ENCODE measurements at places on chromosomes 2 and 18.

GRCh38 chr2:100239486-100240210 is 82.7 kb downstream of the LONRF2 start:
- no peak for DNase-seq

GRCh38 chr2:28102455-28102874 is 211.9 kb downstream of the BABAM2 start:
- DNase-seq = no peak

DNA sequence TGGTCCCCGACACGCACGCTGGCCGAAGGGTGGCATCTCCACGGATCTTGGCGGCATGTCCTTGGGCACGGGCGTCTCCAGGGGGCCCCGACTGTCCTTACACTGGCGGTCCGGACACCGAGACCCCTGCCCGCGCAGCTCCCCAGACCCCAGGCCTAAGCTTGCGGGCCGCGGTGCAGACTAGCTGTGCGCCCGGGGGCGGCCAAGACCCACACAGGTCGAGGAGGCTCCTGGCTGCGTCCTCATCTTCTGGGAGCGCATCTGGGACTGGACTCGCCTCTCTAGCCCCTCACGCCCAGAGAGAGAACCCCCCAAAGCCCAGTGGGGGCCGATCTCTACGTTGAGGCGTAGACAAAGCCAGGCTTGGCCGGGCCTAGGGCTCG is 475 bp upstream of the TWIST2 start:
- DNase-seq = no peak

GRCh38 chr2:174846218-174846617 is 81.9 kb upstream of the CHRNA1 start:
- no peak for DNase-seq

- DNase-seq = no peak
Observed at GRCh38 chr2:7116511-7116910, 199.3 kb downstream of the RNF144A start.

- DNase-seq = no peak
Observed at GRCh38 chr2:213806125-213806726, 522.0 kb downstream of the SPAG16 start.

- no peak for DNase-seq
Observed at GRCh38 chr2:183291436-183291835, 167.2 kb downstream of the NUP35 start.

- DNase-seq = no peak
Observed at GRCh38 chr2:74921236-74921736, 37.2 kb upstream of the POLE4 start.

- no peak for DNase-seq
Observed at GRCh38 chr2:169354244-169354643, 8.1 kb downstream of the LRP2 start.

DNA sequence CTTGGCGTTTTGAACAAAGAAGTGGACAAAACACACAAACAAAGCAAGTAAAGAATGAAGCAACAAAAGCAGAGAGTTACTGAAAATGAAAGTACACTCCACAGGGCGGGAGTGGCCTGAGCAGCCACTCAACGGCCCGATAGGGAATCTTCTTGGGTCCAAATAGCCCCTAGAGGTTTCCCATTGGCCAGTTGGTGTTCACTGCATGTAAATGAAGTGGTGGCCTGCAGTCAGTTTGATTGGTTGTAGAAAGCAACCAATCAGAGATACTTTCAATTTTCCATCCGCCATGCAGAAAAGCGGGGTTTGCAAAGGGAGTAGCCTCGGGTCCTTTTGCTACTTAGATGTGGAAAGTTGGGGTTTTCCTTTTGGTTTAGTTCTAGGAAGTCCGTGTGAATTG is 31.6 kb downstream of the CYBRD1 start:
- DNase-seq = no peak

DNA sequence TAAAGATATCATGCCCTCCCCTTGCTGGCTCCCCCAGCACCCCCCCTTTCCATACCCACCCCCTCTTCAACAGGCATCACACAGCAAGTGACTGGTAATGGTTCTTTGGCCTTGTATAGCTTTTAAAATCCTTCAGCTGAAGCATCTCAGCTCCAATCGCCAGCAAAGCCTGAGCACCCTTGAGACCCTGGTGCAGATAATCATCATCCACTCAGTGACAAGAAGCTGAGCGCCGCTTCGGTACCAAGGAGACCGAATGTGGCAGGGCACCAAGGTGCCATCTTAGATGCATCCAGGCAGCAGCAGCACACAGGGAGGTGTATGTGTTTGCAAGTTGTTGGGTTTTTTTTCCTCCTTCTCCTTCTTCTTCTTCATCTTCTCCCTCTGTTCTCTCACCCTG is 232.7 kb downstream of the BCL11A start:
- no peak for DNase-seq

DNA sequence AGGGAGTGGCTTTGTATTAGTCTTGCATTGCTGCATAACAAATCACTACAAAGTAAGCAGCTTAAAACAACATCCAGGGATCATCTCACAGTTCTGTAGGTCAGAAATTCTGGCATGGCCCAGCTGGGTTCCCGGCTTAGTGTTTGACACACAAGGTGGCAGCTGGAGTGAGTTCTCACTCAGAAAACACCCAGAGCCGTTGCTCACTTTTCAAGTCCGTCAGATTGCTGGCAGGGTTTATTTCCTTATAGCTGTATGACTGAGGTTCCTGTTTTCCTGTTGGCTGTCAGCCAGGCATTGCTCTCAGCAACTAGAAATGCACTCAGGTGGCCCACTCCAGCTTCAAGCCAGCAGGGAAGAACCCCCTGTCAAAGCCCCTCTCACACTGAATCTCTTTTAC is 324.1 kb downstream of the CCDC178 start:
- DNase-seq = no peak

GRCh38 chr2:118123561-118124232 is 35.4 kb downstream of the INSIG2 start:
- DNase-seq = no peak

- no peak for DNase-seq
Observed at GRCh38 chr2:96697476-96697875, 42.4 kb downstream of the LMAN2L start.

GRCh38 chr2:174078275-174078674 is 113.1 kb upstream of the SP3 start:
- DNase-seq = no peak

DNA sequence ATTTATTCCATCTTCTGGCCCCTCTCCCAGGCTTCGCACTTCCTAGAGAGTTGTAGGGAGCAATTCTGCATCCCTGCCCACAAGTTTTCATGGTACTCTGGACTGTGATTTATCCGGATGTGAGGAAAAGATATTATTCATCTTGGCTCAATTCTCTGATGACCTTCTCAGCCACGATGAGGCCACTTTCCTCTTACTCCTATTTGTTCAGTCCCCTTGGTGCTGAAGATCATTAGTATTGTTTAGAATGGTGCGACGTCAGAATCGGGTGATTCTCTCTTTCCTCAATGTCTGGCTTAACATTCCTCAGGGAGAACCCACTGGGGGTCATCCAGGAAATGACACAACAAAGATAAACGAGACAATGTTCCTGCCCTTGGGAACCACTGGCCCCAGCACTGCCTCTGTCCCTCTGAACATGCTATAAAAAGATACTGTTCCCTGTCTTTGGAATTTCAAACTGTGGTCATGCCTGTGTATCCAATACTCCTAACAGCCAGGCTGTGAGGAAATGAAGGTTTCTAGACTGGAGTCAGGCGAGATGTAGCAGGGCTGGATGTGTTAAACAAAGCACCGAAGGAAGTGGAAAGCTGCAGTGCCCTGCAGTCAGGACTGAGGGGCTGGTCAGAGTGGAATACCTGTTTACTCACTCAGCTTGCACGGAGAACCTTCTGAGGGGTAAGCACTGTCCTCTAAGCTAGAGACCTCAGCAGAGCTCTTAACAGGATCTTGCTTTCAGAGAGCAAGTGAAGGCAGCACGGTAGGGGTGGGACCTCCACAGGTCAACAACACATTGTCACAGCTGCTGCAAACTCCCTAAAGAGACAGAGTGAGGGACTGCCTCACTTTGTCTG is 12.9 kb upstream of the GLI2 start:
- DNase-seq = no peak

DNA sequence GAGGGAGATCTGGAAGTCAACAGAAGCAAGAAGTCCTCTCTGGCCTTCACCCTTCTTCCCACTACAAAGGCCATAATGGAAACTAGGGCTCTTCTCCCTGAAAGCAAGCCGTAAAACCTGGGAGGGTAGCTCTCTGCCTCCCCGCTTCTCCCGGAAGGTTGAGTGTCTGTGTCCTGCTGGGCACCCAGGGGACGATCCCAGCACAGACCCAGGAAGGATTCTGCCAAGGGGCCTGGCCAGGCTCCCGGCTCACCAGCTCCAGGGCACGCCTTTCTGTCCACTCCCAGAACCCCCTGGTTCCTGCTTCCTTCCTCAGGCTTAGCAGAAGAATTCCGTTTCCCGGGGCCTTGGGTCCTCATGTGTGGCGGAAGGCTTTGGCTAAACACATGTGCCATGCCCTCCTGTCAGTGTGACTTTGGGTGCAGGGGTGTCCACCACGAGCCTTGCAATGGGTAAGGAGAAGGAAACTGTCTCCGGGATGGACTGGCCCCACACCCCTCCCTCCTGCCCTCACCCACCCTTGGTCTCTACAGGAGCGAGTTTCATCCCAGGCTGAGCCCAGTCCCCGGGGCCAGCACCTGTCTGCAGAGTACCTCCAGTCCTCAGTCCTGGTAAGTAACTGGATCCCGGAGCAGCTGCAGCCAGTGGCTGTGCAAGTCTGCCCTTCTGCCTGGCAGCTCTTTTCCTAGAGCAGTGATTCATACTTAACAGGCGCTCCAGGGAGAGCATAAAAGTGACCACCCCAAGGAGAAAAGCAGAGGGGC is 135.8 kb downstream of the TPO start:
- DNase-seq = no peak

GRCh38 chr2:132627536-132627935 is 42.5 kb downstream of the LYPD1 start:
- no peak for DNase-seq

DNA sequence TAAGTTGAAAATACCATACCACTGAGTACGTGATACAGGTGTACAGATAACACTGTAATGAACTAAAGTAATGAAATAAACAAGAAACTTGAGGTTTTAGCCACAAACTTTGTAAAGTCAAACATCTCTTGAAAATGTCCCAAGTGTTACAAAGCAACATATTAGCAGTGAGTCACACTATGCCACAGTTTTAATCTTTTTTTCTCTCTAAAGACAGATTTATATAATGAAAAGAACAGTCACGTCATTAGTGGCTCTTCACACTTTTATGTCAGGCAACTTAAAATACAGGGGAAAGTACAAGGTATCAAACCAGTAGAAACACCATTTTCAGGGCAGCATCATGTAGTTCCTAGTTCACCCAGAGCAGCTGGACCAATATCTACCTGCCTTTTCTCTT is 42.1 kb downstream of the RAPH1 start:
- no peak for DNase-seq

GRCh38 chr2:223041527-223042109 is 10.4 kb upstream of the KCNE4 start:
- DNase-seq = no peak

DNA sequence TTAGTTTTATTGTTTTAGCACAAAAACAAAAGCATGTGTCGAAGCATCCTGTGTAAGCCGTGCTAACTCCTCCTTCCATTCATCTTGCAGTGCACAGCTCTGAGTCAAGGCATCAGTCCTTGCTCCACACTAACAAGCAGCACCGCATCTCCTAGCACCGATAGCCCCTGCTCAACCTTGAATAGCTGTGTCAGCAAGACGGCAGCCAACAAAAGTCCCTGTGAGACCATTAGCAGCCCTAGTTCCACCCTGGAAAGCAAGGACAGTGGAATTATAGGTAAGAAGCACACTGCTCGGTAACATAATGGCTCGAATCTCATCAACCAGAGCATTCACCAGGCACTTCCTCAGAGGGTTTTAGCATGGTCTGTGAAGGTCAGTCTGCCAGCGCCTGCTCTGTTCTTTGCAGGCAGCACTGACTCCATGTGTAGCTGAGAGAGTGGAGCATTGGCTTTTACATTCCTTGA is 136.2 kb downstream of the WDSUB1 start:
- DNase-seq = no peak

GRCh38 chr2:59754011-59754735 is 799.3 kb downstream of the BCL11A start:
- no peak for DNase-seq

DNA sequence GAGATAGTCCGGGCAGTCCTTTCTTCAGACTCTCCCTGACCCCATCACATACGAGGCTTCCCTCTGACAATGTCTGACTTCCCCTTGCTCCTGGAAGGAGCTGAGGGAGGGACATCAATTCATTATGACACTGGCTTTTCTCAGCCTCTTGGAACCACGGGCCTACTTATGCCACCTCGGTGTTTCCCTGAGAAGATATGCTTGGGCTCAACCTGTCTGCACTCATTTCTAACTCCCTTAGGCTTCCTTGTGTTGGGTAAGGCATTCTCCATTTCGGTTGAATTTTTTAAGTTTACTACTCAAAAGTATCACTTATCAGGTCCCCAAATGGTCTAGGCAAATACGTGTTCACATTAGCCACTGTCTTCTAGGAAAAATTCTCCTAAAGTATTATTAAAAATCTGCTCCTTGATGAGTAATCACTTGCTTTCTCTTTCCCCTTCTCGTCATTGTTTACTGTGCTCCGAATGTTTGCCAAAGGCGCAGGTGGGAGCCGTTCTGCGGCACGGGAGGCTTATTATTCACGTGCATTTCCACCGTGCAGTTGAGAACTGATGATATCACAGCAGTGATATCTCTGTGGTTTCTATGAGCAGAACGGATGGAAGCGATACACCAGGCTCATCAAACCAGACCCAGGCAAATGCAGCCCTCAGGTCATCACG is 33.1 kb downstream of the ARL4C start:
- DNase-seq = no peak

DNA sequence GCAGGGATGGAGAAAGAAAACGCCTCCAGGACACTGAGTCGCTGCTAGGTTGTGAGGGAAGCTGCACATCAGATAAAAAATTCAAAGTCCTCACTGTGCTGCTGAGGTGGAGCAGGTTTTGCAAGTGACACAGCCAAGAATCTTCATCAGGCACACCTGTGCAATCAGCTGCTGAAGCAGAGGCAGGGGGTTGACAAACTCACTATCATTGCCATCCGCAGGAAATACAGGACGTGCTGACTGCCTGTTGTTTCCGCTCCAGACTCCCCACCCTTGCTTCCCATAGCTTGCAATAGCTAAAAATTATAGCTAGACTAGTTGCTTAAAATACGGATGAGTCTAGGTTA is 147.8 kb upstream of the FHL2 start:
- DNase-seq = no peak

DNA sequence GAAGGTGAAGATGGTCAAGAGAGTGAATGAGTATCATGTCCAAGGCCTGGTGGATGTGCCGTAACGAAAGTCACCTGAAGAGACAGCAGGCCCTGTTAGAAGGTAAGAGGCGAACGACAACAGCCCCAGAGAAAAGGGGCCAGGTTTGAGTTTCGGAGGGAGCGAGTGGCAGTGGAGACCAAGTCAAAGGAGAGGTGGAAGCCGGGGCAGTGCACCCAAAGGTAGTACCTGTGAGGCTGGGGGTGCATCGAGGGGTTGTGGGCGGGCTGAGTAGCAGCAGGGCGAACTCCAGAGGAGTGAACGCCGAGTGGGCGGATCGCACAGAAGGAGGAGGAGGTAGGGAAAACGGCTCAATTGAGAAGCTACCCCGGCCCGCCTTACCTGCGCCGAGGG is 358 bp downstream of the USP37 start:
- no peak for DNase-seq

All from activated CD8-positive, alpha-beta memory T cell treated with anti-CD3 and anti-CD28 coated beads for 48 hours (primary cell).